ENCODE measurements at places on chromosomes 16 and 17. TPM values are rescaled to one million over a fixed set of nuclear protein-coding genes. Genes with fewer than 3 reads are reported as not detected.

DNA sequence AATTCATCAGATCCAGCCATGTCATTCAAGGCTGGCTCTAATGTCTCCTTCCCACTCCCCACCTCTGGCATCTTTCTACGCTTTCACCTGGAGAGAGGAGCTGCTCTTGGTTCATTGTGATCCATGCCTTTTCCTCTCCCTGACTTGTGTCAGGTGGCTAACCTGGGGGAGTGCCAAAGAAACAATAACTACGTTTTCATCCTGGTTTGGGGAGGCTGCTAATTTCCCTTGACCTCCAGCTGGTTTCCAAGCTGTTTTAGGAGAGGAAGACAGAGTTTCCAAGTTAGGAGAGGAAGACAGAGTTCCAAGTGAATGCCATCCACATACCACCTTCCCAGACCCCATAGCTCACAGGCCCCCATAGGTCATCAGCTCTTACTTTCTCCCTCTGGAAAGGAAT lies 40.0 kb upstream of the HLF start:
- DNase-seq: no peak

GRCh38 chr17:73746314-73747073 lies 102.2 kb upstream of the SDK2 start:
- DNase-seq: no peak

DNA sequence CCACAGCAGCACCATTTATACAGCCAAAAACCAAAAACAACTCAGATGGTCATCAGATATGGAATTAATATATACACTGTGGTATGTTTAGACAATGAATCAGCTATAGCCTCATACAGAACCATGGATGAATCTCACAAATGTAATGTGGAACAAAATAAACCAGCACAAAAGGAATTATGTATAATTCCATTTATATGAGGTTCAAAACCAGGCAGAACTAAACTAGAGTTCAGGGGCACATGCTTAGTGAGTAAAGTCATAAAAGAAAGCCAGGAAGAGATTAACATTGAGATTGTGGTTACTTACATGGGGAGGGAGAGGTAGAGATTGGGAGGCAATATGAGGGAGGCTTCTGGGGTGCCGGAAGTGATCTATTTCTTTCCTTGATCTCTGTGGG lies 231.1 kb downstream of the COPRS start:
- DNase-seq: no peak

DNA sequence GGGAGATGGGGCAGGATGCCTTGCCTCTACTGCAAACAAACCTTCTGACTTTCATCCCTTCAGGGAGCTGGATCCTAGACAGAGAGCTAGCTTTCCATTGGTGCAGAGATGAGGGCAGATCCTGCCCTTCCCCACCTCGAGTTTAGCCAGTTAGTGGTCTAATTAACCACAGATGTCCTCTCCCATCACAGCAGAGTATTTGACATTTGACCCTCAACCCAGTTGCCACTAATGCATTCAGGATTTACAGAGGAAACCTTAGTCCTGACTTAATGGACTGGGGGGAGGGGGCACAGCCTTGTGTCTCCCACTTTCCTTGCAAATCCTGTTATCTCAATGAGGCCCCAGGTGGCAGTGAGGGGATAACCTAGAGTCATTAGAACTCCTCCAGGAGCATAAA lies 10.2 kb downstream of the PIP4K2B start:
- DNase-seq: no peak

DNA sequence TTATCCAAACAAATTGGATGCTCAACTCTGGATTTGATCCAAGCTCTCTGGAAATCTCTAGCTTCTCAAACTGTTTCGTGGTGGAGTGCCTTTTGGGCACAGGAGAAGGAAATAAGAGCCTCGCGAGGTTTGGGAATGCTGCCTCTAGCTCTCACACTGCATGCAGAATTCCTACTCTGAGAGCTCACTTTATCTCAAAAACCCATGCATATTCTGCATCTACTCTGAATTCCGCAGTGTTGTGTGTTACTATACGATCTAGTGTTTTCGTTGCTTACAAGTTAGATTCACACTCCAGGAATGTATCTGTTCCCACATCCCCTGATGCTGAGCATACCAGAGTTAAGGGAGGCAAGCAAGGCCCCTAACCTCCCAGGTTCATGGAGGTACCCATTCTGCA lies 462.7 kb downstream of the WWOX start:
- DNase-seq: no peak

DNA sequence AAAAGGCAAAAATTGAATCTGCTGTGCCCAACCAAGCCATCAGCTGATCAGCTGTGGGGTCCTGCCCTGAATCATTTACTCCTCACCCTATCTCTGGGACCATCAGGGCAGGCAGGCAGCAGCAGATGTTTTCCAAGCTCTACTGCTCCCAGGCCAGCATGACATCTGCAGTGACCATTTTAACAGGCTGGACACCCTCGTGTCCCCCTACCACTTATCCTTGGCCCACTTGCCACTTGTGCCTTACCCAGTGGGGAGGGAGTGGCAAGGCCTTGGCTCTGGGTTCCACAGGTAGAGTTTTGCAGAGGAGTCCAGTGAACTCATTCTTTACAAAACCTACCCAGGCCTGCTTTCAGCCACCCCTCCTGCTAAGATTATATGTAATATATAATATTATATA lies 12.0 kb upstream of the CA4 start:
- DNase-seq: no peak

GRCh38 chr17:34068571-34068970 lies 186.5 kb upstream of the CCL2 start:
- DNase-seq: no peak

- DNase-seq: no peak
These were observed 7.8 kb downstream of the CD300A start for GRCh38 chr17:74474043-74474792.

DNA sequence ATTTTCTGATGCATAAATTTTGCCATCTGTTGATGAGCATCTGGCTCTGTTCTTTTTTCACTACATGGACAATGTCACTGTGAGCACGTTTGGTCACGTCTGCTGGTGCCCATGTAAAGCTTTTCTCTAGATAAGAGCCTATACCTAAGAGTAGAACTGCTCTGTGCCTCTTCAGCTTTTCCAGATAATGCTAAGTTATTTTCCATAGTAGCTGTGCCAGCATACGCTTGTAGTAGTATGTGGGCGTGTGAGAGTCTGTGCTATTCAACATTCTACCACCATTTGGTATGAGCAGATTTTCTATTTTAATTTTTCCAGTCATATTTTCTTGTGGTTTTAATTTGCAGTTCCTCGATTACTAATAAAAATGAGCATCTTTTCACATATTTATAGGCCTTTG lies 33.2 kb downstream of the VPS35L start:
- DNase-seq: no peak

- DNase-seq: no peak
These were observed 340.7 kb downstream of the CDH13 start for GRCh38 chr16:82967424-82967823.

- no peak for DNase-seq
These were observed 4.8 kb upstream of the KRT36 start for GRCh38 chr17:41494524-41494923.

DNA sequence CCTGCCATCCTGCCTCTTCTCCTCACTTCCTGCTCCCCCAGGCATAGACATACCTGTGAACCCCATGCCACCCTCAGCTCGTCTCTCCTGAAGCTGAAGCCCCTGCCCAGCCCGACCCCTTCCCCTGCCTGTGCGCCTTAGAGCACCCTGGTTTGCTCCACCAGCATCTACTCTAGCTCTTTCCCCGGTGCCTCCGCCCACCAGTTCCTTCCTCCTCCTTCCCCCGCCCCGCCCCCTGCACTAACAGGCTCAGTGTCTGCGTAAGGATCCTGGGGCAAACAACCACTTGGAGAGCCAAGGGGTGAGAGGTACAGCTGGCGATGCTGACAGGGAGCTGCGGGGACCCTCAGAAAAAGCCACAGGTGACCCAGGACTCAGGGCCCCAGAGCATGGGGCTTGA lies 1.9 kb downstream of the GPR142 start:
- DNase-seq: peak; percentile 35

- peak; percentile 85 for DNase-seq
These were observed at the start of gene ZNF771 for GRCh38 chr16:30407102-30407803. Gene ZNF771, plus strand, starts transcription at chr16:30407606. Its CDS starts 448 bp downstream, at chr16:30408054.

- DNase-seq: no peak
These were observed 92.8 kb downstream of the HS3ST3A1 start for GRCh38 chr17:13508896-13509295.

DNA sequence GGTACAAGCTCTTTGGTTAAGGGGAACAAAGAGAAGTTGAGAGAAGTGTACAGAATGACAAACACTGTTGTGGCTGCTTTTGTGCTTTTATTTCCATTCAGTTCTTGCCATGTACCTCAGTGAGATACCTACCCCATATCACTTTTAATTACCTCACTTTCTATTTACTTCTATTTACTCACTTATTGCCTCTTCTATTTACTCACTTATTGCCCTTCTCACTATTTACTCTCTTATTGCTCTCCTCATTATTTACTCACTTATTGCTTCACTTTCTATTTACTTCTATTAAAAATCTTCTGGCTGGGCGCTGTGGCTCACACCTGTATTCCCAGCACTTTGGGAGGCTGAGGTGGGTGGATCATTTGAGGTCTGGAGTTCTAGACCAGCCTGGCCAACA lies 41.9 kb downstream of the MBTD1 start:
- DNase-seq: no peak

DNA sequence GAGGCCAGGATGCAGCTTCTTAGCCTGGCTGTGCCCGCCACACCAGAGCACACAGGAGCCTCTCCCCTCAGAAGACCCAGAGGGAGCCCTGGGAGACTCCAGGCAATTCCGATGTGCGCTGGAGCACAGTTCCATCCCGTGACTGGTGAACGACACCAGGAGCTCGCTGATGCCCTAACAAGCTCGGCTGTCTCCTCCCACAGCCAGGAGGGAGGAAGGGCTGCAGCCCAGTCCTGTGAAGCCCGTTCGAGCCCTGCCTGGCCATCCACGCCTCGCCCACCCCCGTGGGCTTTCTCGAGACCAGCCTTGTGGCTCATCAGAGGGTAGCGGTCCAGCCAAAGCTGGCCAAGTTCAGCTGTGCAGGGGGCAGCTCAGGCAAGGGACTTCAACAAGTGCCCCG lies 21.8 kb upstream of the RASD1 start:
- no peak for DNase-seq

GRCh38 chr17:83080858-83081683 lies 1.7 kb downstream of the METRNL start:
- DNase-seq: peak; percentile 32

DNA sequence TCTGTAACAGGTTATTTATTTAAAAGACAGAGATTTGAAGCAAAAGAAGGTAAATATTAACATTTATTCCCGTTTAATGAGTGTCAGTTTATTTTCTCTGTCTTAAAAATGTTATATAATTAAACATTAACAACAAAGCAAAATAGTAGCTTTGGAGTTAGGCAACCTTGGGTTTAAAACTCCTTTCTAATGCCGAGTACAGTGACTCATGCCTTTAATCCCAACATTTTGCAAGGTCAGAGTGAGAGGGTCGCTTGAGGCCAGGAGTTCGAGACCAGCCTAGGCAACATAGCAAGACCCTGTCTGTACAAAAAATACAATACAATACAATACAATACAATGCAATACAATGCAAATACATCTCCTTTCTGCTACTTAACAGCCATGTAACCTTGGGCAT lies 128.7 kb downstream of the CHD9 start:
- DNase-seq: no peak

Gene NPB
- total RNA-seq: 0.31 TPM

Gene CCL16
- total RNA-seq: not detected

Gene TMEM132E
- total RNA-seq: not detected

Gene DNAJA3
- total RNA-seq: 103 TPM

Gene TNFSF12
- total RNA-seq: 26.5 TPM

Gene COL1A1
- total RNA-seq: 1.2 TPM

Gene CCL1
- 264 TPM for total RNA-seq

Gene TMC8
- 234 TPM for total RNA-seq

Gene MYH3
- 6.5 TPM for total RNA-seq

Gene SOST
- not detected for total RNA-seq

Gene CLDN9
- not detected for total RNA-seq

Data from activated T-helper 1 cell treated with anti-CD3 and anti-CD28 coated beads, Interleukin-12 subunit alpha, Interleukin-12 subunit beta, Interleukin-2, Interleukin-4 antibody, amounts not matched to agents 30 ng/mL and 10 ng/mL and 1 ng/mL, durations not matched to agents 14 hours and 24 hours and 36 hours (primary cell).